Right lobe of liver (tissue), 6 donors: ENCODE measurements at places on chromosomes 5 and 9. TPM values are rescaled to one million over a fixed set of nuclear protein-coding genes. Genes with fewer than 3 reads are reported as not detected.

GRXCR2 gene
- total RNA-seq = not detected

HTR4 gene
- 0.12 TPM for total RNA-seq

AFF4 gene
- total RNA-seq = 22.8 TPM

WHRN gene
- 2.2 TPM for total RNA-seq

ISL1 gene
- total RNA-seq = not detected

NDUFA8 gene
- total RNA-seq = 27.4 TPM

ZBTB26 gene
- total RNA-seq = 1.4 TPM

PSMD5 gene
- 29.2 TPM for total RNA-seq

RNF180 gene
- 5.8 TPM for total RNA-seq

SLC24A2 gene
- 0.16 TPM for total RNA-seq

BARHL1 gene
- not detected for total RNA-seq

SLC25A48 gene
- 0.86 TPM for total RNA-seq

FIBCD1 gene
- total RNA-seq = not detected

SLC45A2 gene
- total RNA-seq = 0.20 TPM

MCC gene
- 23.1 TPM for total RNA-seq

CDX1 gene
- not detected for total RNA-seq

LHX3 gene
- total RNA-seq = not detected

DRD1 gene
- total RNA-seq = 0.06 TPM

FOXD4L4 gene
- total RNA-seq = not detected

GCNT4 gene
- total RNA-seq = 2.0 TPM
